ENCODE measurements at places on chromosomes 5 and 9. TPM values are rescaled to one million over a fixed set of nuclear protein-coding genes. Genes with fewer than 3 reads are reported as not detected.

Gene ROR2
- total RNA-seq = 49.7 TPM

Gene FBLL1
- 1.6 TPM for total RNA-seq

Gene LRSAM1
- 10.7 TPM for total RNA-seq

Gene EXOC3
- total RNA-seq = 21.7 TPM

Gene NOXA1
- 0.23 TPM for total RNA-seq

Gene PCDHB2
- 0.09 TPM for total RNA-seq

Gene C5orf58
- total RNA-seq = not detected

Gene SLC25A2
- total RNA-seq = not detected

Gene ARID3C
- 0.35 TPM for total RNA-seq

Gene GLRX
- 35.0 TPM for total RNA-seq

Gene TSSK1B
- not detected for total RNA-seq

Gene PCA3
- not detected for total RNA-seq

Gene DIRAS2
- total RNA-seq = 0.17 TPM

Gene TPM2
- 655 TPM for total RNA-seq

Gene BTNL3
- total RNA-seq = not detected

Gene FAF2
- 34.8 TPM for total RNA-seq

Gene TLR4
- 2.6 TPM for total RNA-seq

Gene LCN15
- total RNA-seq = not detected

Gene STPG3
- not detected for total RNA-seq

Gene NTRK2
- total RNA-seq = 5.4 TPM

Gene TMEM252
- not detected for total RNA-seq

Gene TAF11L2
- total RNA-seq = not detected

Gene ZNF658
- 2.8 TPM for total RNA-seq

Gene PJA2
- 50.9 TPM for total RNA-seq

Gene ZDHHC11B
- not detected for total RNA-seq

Gene SCGB3A2
- total RNA-seq = not detected

Gene IQGAP2
- total RNA-seq = 3.6 TPM

Gene BRINP1
- total RNA-seq = 0.35 TPM

Gene EGR1
- total RNA-seq = 62.2 TPM

Gene PSD2
- total RNA-seq = not detected

Gene UBAC1
- 37.9 TPM for total RNA-seq

Gene C5orf22
- total RNA-seq = 17.7 TPM

Gene SOHLH1
- total RNA-seq = not detected

Gene SH3GL2
- not detected for total RNA-seq

Gene F12
- 2.2 TPM for total RNA-seq

Gene OR1Q1
- total RNA-seq = not detected

Gene GAS1
- total RNA-seq = 238 TPM

Gene ZNF454
- total RNA-seq = 1.5 TPM

Gene PCDHGA6
- 3.7 TPM for total RNA-seq

Gene IL9
- total RNA-seq = not detected

Gene RAD17
- total RNA-seq = 9.5 TPM

Gene GFI1B
- total RNA-seq = not detected

Gene DENND1A
- total RNA-seq = 12.1 TPM

Gene SV2C
- total RNA-seq = not detected

Gene PAPPA
- total RNA-seq = 27.4 TPM

Gene LMX1B
- not detected for total RNA-seq

Gene C5orf15
- total RNA-seq = 58.6 TPM
